ENCODE measurements at places on chromosomes 11 and 22.

- no peak for DNase-seq
These were observed 53.3 kb downstream of the APOL1 start for GRCh38 chr22:36306227-36306626.

- DNase-seq, result no peak
These were observed 39.2 kb upstream of the SLC36A4 start for GRCh38 chr11:93236741-93237675.

GRCh38 chr11:12402691-12403120 is 25.3 kb downstream of the PARVA start:
- DNase-seq, result no peak

GRCh38 chr22:45551310-45552016 is 48.8 kb downstream of the FBLN1 start:
- no peak for DNase-seq

GRCh38 chr11:17730608-17731462 is 3.7 kb upstream of the KCNC1 start:
- DNase-seq, result peak; percentile 14

DNA sequence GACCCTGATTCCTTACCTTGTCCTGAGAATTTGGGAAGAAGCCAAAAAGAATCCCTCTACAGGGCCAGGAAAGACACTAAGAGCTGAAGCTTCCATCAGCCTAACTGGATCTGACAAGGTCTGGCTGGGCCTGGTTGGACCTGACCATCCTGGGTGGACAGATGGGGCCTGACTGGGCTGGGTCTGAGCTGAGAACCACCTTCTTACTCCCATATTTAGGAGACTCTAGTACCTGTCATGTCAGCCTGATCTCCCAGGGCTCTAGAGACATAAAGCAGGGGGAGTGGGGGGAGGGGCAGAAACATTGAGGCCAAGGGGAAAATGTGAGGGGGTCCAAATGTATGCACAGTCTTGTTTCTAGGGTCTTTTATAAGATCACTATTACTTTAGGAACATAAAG is 129.9 kb downstream of the BUD13 start:
- DNase-seq, result no peak

DNA sequence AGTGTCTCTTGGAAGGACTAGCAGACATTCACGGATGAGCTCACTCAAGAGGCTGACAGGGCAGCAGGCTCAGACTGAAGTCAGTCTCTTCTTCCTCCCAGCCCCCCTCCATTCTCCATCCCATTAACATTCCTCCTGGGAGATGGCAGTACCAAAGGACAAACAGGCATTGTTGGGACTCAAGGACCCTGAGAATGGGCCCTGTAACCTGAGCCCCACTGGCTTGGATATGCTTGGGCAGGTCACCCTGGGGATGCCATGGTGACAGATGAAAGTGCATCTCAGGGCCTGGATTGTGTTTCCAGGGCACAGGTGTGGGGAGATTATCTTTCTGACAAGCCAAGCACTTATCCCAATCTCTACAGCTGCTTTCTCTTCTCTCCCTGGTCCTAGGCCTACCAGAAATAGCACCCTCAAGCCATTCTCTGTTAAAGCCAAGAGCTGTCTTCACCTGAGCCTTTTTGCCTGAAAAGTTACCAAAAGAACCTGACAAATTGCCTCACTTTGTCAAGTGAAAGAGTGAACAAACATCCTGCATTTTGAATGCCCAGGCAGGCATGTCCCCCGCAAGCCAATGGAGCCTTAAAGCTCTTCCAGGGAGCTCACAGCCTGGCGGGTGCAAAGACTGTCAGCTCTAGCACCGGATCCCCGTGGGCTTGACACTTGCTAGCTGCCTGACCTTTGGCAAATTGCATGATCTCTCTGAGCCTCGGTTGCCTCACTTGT is 366.0 kb upstream of the NARS2 start:
- DNase-seq, result no peak

GRCh38 chr11:44779736-44780520 is 53.2 kb downstream of the TSPAN18 start:
- DNase-seq, result no peak

GRCh38 chr11:119320240-119320775 is 3.4 kb upstream of the MCAM start:
- no peak for DNase-seq
